ENCODE measurements at places on chromosomes 13 and 19.

GRCh38 chr13:72208112-72208645 lies 341.2 kb upstream of the DACH1 start:
- no peak for DNase-seq

- DNase-seq = no peak
These were observed 3.1 kb downstream of the ZIC2 start for GRCh38 chr13:99984461-99985240.

- DNase-seq = no peak
These were observed 54.1 kb upstream of the MAB21L1 start for GRCh38 chr13:35530581-35530980.

DNA sequence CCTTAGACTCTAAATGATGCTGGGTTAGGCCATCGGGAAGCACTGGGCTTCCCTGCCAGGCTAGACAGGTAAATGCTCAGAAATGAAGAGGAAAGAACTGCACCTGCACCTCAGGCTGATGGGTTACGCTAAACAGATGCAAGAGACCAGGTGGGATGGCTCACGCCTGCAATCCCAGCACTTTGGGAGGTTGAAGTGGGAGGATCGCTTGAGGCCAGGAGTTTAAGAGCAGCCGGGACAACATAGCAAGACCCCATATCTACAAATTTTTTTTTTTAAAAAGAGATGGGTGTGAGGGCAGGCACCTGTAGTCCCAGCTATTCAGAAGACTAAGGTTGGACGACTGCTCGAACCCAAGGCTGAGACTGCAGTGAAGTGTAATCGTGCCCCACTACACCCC lies 634.7 kb downstream of the UQCRFS1 start:
- no peak for DNase-seq

GRCh38 chr19:10809651-10810285 lies 26.2 kb downstream of the TMED1 start:
- no peak for DNase-seq

- no peak for DNase-seq
These were observed 458.6 kb downstream of the DACH1 start for GRCh38 chr13:71408416-71408815.

GRCh38 chr19:2983351-2984214 lies 6.2 kb downstream of the TLE6 start:
- peak; percentile 59 for DNase-seq

GRCh38 chr19:13115936-13116281 lies 631 bp downstream of the TRMT1 start:
- no peak for DNase-seq

- DNase-seq = no peak
These were observed 85.6 kb downstream of the RXFP2 start for GRCh38 chr13:31824705-31825517.

DNA sequence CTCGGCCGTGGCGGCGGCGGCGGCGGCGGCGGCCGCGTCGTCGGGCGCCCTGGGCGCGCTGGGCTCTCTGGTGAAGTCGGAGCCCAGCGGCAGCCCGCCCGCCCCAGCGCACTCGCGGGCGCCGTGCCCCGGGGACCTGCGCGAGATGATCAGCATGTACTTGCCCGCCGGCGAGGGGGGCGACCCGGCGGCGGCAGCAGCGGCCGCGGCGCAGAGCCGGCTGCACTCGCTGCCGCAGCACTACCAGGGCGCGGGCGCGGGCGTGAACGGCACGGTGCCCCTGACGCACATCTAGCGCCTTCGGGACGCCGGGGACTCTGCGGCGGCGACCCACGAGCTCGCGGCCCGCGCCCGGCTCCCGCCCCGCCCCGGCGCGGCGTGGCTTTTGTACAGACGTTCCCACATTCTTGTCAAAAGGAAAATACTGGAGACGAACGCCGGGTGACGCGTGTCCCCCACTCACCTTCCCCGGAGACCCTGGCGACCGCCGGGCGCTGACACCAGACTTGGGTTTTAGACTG lies 1.7 kb downstream of the SOX1 start:
- no peak for DNase-seq

DNA sequence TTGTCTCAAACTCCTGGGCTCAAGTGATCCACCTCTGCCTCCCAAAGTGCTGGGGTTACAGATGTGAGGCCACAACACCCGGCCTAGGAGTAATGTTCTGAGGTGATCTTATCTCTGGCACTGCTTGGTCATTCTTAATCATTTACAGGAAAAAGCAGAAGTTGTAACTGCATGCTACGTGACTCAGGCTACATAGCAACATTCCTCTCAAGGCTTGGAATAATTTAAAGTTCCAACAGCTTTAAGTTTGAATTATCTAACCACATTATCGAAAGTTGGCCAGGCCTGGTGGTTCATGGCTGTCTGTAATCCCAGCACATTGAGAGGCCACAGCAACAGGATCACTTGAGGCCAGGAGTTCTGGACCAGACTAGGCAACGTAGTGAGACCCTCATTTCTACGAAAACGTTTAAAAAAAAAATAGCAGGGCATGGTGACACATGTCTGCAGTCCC lies 3.9 kb upstream of the B9D2 start:
- DNase-seq = no peak

DNA sequence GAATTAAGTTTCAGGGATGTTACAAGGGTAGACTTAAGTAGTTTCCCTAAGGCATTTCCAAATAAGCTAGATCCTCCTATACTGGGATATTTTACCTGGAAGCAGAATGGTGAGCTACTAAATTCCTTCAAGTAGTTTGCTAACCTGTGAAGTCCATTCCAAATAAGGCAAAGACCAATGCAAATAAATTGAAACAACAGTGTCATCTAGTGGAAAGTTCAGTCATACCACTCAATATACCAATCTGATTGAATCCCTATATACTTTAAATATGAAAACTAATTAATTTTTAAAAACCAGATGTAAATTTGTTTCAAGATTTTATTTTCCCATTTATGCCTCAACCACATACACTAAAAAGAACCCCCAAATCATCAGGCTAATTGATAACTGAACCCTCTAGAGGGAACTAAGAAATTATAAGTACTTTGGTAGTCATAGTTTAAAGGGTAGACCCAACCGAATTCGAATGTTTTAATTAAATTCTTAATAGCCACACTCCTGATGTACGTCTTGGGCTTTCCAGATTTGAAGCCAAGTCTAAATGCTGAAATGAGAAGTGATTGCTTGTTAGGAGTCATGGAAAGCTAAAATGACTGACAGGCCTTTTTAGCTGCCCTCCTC lies 223.7 kb downstream of the TBC1D4 start:
- no peak for DNase-seq

DNA sequence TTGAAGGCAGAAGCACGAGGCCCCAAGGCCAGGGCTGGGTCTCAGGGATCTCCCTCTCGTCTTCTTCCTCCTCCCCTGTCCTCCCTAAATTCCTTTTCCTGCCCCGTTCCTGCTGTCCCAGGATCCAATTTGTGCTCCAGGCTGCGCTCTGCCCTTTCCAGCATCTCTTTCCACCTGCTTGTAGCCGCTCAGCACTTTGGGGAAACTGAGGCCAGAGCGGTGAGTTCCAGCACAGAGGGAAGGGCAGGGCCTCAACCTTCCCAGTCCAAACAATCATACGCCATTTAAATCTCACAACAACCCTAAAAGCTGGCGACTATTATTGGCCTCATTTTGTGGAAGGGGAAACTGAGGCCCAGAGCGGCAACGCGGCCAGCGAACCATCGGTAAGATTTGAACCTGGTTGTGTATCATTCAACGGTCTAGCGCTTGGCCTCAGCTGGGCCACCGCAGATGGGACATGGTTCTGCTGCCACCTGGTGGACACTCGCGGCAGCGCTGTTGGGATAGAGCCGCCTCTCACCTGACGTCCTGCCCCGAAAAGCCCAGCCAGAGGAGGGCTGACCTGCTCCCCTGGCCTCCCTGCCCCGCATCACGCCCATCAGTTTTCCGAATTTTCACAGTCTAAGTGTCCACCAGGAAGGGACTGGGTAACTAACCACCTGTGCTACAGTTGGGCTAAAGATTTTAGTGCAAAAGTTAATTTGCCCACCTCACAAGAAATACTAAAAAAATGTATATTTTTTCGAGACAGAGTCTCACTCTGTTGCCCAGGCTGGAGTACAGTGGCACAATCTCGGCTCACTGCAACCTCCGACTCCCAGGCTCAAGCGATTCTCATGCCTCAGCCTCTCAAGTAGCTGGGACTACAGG lies 4.2 kb upstream of the RPL18A start:
- peak; percentile 68 for DNase-seq

- DNase-seq = no peak
These were observed 18.8 kb upstream of the RANBP3 start for GRCh38 chr19:5996623-5997320.

DNA sequence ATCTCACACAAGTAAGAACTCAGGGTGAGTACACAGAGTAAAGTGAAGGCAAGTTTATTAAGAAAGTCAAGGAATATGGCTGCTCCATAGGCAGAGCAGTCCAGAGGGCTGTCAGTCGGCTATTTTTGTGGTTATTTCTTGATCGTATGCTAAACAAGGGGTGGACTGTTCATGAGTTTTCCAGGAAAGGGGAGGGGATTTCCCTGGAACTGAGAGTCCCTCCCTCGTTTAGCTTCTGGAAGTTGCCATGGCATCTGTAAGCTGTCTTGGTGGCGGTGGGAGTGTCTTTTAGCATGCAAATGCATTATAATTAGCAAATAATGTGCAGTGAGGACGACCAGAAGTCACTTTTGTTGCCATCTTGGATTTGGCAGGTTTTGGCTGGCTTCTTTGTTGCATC lies 5.8 kb upstream of the VSTM1 start:
- DNase-seq = no peak

GRCh38 chr13:86085890-86086289 lies 286.7 kb upstream of the SLITRK6 start:
- DNase-seq = no peak

GRCh38 chr19:11337080-11337479 lies 2.4 kb downstream of the RAB3D start:
- no peak for DNase-seq

DNA sequence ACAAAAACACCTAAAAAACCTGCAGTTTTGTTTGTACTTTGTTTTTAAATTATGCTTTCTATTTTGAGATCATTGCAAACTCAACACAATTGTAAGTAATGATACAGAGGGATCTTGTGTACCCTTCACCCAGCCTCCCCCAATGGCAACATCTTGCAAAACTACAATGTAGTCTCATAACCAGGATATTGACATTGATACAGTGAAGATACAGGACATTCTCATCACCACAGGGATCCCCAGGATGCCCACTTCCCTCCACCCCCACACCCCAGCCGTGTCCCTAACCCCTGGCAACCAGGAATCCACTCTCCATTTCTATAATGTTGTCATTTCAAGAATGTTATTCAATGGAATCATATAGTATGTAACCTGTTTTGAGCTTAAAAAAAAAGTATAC lies 10.3 kb upstream of the C5AR2 start:
- DNase-seq = no peak

- peak; percentile 4 for DNase-seq
These were observed 157.3 kb downstream of the DNAJC3 start for GRCh38 chr13:95834134-95834765.

DNA sequence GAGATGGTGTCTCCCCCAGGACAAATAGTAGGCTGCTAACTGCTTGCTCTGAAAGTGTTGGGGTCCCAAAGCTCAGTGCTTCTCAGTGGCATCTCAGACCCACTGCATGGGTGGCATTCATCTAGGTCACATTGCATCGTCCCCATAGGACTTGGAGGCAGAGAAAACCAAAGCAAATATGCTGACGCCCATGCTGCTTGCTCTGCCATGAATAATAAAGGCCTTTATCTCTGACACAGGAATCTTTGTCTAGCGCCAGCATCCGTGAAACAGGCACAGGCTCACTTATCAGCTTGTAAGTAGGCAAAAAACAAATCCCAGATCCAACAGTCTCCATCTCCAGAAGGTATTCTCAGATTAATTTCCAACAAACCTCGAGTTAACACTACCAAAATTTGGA lies 18.9 kb upstream of the IPO5 start:
- peak; percentile 20 for DNase-seq

DNA sequence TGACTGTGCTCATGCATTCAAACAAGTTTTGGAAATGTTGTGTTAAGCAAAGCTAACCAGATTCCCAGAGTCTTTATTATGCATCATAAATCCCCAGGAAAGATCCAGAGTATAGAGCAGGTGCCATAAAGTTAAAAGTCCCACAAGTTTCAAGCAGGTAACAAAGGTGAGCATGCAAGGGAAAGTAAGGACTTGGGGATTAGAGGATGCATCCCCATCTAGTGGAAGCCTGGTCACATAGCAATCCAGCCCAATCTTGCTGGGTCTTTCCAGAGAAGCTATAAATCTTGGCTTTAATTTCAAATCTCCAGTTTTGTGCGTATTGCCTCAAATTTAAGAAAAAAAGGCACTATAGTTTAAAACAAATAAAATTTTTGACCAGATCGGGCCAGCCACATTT lies 72.7 kb downstream of the ZNF254 start:
- no peak for DNase-seq
